ENCODE measurements at places on chromosomes 3 and 15.

DNA sequence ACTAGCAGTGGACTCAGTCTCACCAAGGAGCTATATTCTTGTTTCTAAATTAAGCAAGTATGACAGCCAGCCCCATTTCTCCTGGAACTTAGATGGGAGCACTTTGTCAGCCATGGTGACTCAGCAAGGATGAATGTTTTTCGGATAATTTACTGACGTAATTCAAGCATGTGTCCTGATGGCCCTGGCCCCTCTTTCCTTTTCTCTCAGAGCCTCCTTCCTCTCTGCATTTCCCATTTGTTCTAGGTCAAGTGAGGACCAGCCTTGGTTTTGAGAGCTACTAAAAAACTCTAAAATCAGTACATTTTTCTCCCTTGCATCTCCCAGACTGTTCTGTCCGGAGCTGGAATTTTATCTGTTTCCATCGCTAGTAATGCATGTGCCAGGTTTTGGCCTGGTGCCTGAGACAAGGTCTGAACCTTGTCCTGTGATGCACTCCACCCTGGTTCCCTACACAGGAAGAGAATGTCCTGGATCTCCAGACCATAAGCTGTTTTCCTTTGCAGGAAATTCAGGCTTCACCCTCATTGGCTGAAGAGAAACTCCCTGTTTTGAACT lies 256.6 kb upstream of the ROPN1 start:
- no peak for DNase-seq

GRCh38 chr3:29789686-29790085 lies 508.8 kb downstream of the RBMS3 start:
- DNase-seq: no peak

- DNase-seq: no peak
Measured at GRCh38 chr3:106213954-106214353, 345.1 kb upstream of the CBLB start.

- DNase-seq: no peak
Measured at GRCh38 chr3:49518016-49518415, 36.3 kb upstream of the BSN start.

DNA sequence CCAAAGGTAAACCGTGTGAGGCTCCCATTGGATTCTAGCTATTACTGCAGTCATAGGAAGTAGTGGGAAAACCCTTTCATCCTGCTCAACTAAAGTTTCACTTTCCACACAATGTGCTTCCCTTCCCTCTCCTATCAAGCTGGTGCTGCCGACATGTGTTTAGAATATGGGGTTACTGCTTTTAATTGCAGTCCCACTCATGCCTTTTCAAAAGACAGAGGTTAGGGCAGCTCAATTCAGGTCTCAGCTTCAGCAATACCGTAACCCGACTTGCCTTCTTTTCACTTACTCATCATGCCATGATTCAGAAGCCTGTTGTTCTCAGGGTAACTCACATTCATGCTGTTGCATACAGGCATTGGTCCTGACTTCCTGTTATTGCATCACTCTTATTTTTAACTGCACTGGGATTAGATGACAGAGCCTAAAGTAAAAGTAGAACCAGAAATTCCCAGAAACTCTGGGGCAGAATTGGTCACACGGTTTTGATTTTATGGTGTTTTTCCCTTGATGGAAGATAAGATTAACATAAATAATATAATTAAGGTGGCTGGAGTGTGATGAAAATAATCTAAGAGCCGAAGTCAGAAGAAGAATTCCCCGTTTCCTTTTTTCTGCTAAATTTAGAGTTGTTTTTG lies 45.7 kb downstream of the C2CD4B start:
- DNase-seq: no peak

- peak; percentile 93 for DNase-seq
Measured at GRCh38 chr3:49673715-49674496, at the start of gene APEH. APEH (plus strand) TSS chr3:49674351; CDS start chr3:49674402, 51 bp downstream.

DNA sequence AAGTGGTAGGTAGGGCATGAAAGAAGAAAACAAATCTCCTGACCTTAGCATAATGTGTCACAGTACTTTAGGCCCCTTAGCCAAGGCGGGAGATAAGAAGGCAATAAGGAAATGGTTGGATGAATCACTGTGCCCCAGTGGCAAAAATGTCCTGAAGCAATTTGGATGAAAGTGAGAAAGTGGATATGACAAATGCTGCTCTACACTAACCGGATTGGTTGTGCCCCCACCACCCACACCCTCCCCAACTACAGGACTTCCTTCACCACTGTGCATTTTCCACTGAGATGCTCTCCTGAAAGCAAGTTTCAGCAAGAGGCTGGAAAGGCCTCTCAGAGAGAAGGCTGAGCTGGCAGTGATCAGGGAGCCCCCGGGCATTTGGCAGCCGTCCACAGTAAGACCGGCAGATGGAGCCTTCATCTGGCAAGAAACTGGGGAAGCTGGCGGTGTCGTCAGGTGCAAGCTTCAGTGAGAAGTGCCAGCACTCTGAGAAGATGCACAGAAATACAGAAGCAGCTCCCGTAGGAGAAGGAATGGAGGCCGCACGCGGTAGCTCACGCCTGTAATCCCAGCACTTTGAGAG lies 63.8 kb downstream of the ATP1B3 start:
- DNase-seq: peak; percentile 48

- no peak for DNase-seq
Measured at GRCh38 chr3:115399750-115400149, 223.6 kb upstream of the GAP43 start.

GRCh38 chr3:17195856-17196604 lies 311.3 kb downstream of the PLCL2 start:
- DNase-seq: peak; percentile 87

GRCh38 chr3:69182588-69183316 lies 60.4 kb upstream of the LMOD3 start:
- DNase-seq: no peak

GRCh38 chr3:150057227-150057626 lies 86.5 kb upstream of the PFN2 start:
- DNase-seq: no peak

GRCh38 chr15:56715220-56715619 lies 18.1 kb downstream of the ZNF280D start:
- DNase-seq: no peak
